Adipose tissue (tissue), 3 donors: ENCODE measurements at places on chromosomes 5 and 9. TPM values are rescaled to one million over a fixed set of nuclear protein-coding genes. Genes with fewer than 3 reads are reported as not detected.

OR13C4 gene
- not detected for polyA plus RNA-seq

SLC45A2 gene
- not detected for polyA plus RNA-seq

SHOC1 gene
- not detected for polyA plus RNA-seq

ADAMTS13 gene
- 2.7 TPM for polyA plus RNA-seq

TXNDC8 gene
- polyA plus RNA-seq = not detected

PRR16 gene
- polyA plus RNA-seq = 1.7 TPM

CACNA1B gene
- polyA plus RNA-seq = 0.20 TPM

FBLL1 gene
- polyA plus RNA-seq = not detected

GFRA3 gene
- polyA plus RNA-seq = 0.28 TPM

NUTM2F gene
- polyA plus RNA-seq = not detected

PLCXD3 gene
- polyA plus RNA-seq = 1.4 TPM

IL5 gene
- polyA plus RNA-seq = not detected

SNAPC3 gene
- polyA plus RNA-seq = 6.1 TPM

NLN gene
- 5.8 TPM for polyA plus RNA-seq
